ENCODE measurements at places on chromosomes 2 and 18.

- no peak for DNase-seq
These were observed 183.1 kb upstream of the MC4R start for GRCh38 chr18:60555625-60556024.

DNA sequence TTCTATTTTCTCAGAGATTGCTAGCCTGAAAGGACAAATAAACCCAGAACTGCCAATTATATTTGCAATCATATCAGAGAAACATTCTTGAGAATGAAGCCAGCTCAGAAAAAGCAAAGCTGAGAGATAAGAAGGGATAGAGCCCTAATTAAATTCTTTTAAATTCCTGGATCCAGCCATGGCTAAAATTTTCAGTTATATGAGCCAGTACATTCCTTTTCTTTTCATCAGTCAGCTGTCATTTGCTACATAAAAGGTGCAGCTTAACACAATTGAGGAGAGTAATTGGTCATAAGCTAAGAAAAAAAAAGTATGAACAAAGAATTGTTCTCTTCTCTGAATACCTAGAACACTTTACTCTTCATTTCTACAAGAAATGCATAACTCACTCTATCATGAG is 303.5 kb upstream of the FIGN start:
- no peak for DNase-seq

GRCh38 chr2:95328358-95329125 is 31.4 kb downstream of the KCNIP3 start:
- DNase-seq: no peak

- no peak for DNase-seq
These were observed 1134.2 kb upstream of the ZEB2 start for GRCh38 chr2:145654156-145654555.

DNA sequence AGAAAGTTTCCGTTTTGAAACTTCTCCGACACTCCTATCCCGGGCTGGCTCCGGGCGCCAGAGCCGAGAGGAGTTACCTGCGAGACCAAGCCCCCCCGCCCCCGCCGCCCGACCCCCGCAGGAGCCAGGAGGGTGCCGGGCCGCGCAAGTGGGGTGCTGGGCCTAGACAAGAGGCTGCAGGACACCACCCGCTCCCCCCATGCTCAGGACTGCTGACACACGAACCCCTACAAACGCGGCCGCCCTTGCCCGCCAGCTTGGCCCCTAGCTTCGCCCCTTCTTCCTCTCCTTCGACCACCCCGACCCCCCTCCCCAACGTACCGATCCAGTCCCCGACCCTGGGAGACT is 497 bp downstream of the PLA2R1 start:
- no peak for DNase-seq

DNA sequence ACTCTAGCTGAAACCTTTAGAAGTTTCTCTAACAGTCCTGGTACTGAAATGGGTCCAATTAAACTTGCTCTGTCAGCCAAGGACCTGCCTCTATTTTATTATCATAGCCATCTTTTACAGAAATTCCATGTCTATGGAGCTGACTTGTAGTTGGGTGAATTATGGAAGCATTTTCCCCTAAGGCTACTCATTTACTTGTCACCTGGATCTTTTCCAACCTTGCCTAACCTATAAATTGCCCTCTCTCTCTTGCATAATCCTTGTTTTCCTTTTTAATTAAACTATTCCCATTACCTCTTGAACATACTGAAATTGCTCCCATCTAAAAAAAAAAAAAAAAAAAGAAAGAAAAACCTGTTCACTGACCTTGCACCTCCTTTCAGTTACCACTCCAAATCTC is 74.6 kb upstream of the DOK6 start:
- no peak for DNase-seq

DNA sequence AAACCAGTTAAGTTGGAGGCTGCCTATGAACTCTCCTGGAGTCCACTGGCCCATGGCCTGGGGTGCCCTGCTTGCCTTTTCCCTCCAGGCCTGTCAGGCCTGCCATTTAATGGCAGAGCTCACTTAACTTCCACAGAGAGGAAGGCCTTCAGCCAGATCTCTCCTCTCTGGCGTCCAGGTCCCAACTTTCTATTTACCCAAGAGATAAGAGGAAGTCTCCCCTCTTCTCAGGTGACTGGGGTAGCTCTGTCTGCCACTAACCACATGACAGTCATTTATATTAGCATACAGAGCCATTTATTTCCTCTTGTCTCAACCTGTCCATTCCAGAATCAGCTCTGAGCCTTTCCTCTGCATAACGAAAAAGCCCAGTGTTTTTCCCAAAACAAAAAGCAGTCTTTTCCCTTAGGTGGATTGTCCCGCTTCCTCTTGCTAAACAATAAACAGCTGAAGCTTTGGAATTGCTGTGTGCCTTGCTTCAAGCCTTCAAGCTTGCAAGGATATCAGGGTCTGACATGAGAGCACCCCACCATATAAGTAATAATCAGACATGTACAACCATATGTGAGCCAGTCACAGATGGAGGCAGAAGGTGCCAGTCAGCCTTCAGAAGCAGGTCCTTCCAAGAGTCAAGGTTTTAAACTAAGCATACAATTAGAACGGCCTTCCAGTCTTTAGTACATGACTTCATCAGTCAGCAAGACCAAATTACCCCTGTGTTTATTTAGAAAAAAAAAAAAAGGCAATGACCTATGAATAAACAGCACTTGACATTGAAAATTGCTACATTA is 71.2 kb upstream of the STPG4 start:
- no peak for DNase-seq

DNA sequence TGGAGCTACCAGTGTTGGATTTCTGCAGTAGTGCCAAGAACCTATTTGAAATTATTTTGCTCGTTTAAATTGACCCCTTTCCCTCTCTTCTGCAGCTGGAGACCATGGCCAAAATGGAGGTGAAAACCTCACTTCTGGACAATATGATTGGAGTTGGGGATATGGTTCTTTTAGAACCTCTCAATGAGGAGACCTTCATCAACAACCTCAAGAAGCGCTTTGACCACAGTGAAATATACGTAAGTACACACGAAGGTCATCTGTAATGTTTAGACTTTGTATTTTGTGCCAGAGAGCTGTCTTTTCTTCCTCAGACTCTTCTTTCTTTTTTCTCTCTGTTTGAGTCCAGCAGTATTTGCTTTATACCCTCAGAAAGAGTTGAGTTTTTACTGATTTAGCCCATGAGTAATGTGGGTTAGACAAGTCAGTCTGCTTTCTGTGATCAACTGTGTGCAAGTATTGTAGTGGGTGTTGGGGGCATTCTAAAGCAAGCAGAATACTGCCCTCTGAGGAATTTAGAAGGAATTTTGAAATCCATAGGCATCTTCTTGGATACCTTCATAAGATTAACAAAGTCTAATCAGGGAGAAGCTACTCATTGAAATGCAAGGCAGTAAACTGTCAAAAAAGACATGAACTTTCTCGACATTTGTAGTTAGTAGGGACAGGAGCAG is 31.7 kb downstream of the MYO1B start:
- DNase-seq: no peak

GRCh38 chr2:201933792-201934237 is 99.8 kb upstream of the FZD7 start:
- no peak for DNase-seq

DNA sequence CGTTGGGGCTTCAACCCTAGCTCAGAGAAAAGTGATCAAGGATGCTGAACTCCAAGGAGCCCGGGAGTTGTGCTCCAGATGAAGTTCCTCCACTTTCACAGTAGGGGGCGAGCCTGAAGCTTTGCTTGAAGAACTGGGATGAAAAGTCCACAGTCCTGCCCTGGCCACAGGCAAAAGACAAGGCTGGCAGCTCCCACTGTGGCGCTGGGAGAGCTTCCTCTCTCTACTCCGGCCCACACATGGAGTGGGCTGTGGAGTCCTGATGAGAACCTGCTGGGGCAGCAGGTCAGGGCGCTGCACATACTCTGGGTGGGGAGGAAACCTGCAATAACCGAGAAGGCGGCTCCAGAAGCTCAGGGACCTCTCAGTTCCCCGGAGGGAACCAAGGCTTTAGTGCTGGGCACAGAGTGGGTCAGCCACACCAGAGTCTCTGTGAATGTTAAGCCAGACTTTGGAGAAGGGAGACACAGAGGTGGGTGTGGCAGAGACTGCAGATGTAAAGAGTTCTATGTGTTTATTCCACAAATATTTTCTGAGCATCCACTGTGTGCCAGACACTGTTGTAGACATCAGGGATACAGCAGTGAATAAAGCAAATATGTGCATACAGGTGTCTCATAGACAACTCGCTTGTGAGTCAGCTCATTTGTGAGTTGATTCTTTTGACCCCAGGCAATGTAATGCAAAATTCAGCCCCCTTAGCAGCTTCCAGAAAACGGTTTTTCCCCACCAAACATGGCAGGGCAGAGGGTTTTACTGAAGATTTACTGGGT is 48.0 kb upstream of the MRPL33 start:
- DNase-seq: peak; percentile 55

DNA sequence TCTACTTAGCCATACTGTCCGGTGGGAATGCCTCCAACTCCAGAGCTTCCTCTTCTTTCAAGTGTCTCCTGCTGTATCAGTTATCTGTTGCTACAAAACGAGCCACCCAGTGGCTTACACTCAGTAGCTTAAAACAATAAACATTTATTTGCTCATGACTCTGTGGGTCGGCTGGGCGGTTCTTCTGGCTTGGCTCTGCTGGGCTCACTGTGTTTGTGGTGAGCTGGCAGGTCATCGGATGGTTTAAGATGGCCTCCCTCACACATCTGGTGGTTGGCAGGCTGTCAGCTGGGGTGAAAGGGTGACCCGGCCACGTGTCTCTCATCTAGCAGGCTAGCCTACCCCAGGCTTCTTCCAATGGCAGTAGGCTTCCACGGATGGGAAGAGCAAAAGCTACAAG is 122.4 kb upstream of the SLC1A4 start:
- DNase-seq: peak; percentile 23

- DNase-seq: no peak
These were observed 28.9 kb upstream of the HDAC4 start for GRCh38 chr2:239429473-239430350.

- no peak for DNase-seq
These were observed 475.0 kb downstream of the RNF144A start for GRCh38 chr2:7392076-7392787.

- no peak for DNase-seq
These were observed 45.4 kb upstream of the SCN1A start for GRCh38 chr2:166173263-166173662.

DNA sequence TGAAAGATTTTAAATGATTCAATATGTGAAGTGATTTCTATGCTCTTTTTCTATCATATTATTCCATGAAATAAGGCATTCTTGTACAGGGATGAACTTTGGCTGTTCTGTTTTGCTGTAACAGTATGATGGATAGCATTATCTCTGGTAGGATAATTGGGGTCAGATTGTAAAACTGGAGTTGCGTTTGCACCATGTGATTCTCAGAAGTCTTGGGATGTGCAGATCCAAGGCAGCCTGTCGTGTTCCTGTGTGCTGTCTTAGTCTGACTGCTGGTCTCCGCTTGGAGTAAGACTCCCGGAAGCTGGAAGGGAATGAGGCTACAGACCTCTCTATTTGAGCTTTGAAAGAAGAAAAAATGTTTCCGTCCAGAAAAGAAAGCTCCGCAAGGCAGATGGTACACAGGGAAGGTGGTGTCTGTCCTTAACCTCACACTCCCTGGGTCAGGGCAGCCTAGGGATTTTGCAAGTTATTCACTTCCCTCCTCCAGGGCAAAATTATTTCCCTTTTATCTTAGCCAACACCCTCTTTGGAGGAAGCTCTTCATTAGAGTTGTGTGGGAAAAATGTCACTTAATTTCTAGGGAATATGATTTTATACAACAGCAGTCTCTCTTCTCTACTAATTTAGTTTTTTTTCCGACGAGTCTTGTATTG is 250.6 kb downstream of the PTPRM start:
- no peak for DNase-seq

GRCh38 chr2:100151310-100151709 is 8.9 kb upstream of the AFF3 start:
- DNase-seq: no peak

DNA sequence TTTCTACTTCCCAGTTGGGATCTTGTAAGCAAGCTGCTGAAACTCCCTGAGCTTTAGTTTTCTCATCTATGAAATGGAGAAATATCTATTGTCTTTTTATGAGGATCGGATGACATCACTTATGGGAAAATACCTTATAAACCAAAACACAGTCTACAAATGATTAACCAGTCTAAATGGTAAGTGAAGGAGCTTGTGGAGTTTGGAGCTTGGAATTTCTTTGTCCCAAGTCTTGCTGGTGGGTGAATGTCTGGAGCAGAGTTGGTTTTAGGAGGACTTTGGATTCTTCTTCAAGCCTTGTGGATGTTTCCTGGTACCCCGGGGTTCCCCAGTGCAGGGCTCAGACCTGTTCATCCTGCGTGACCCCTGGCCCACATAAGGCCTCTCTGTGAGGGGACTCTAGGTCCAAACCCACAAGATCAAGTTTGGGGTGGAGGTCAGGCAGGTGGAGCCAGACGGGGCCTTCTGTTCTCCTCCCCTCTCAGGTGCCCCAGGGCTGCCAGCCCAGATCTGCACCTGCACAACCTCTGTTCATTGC is 43.2 kb downstream of the FOSL2 start:
- DNase-seq: peak; percentile 83

DNA sequence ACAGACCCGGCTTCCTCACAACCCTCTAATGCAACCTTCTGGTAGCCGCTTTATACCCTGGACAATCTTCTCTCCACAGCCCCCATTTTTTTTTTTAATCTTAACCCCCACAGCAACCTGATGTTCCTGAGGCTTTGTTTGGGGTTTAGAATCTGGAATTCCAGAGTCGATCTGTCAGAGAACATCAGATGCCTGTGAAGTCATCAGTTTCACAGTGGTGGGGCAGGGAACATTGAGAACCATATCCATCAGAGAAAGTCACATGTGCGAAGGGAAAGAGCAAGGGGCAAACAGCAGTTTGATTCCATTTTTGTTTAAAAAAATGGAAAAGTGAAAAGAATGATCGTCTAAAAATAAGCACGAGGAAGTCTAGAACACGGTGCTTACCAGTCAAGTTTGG is 20.6 kb downstream of the NPAS2 start:
- DNase-seq: no peak

- DNase-seq: no peak
These were observed at the start of gene GALNT13 for GRCh38 chr2:153871231-153872221. Gene GALNT13 (plus strand): TSS chr2:153871922.

- DNase-seq: no peak
These were observed 40.7 kb downstream of the SOS1 start for GRCh38 chr2:39080152-39080551.

- no peak for DNase-seq
These were observed 83.9 kb upstream of the SLC39A10 start for GRCh38 chr2:195572895-195573683.

GRCh38 chr2:225937625-225938187 is 538.2 kb downstream of the NYAP2 start:
- no peak for DNase-seq

DNA sequence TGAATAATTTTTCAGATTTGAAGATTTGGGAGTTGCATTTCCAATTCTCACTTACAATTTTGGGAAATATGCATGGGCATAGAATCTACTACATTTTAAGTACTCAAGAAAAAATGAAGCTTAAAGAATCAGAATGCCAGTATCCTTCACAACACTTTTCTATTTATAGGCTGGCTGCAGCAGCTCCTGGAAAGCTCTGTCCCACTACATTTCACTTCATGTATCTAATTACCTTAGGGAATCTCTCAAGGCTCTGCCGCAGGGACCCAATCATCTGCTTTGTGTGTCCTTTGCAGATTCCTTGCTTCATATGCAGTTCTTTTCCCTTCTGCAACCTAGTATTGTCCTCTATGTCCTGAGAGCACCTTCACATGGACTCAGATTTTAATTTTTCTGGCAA is 102.9 kb downstream of the NUP35 start:
- no peak for DNase-seq

Data from LoVo (cell line).